ENCODE measurements at places on chromosomes 12 and 14. TPM values are rescaled to one million over a fixed set of nuclear protein-coding genes. Genes with fewer than 3 reads are reported as not detected.

Gene ALDH6A1
- polyA plus RNA-seq, result 10.5 TPM

Gene RNASE1
- polyA plus RNA-seq, result 13.4 TPM

Gene RXYLT1
- polyA plus RNA-seq, result 3.5 TPM

Gene ZNF891
- 1.3 TPM for polyA plus RNA-seq

Gene P2RX2
- 2.2 TPM for polyA plus RNA-seq

Gene AKAP5
- polyA plus RNA-seq, result 0.36 TPM

Gene NTF3
- 1.5 TPM for polyA plus RNA-seq

DNA sequence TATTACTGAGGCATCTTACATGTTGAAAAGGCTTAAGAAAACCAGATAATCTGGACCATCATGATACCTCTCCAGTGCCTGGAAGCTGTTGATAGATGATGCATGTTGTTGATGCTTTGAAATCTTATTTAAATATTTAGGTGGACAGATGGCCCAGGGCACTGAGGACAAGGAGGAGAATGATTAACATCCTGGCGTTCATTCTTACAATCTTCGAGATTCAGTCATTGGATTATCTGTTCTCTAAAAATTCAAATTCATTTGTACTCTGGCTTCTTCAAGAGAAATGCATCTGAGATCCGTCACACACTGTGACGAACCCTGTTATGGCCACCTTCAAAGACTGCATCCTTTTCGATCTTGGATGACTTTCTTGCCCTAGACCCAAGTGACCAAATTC, 121.3 kb upstream of the IGF1 start:
- no peaks in the 10 kb centered on the region for H3K4me1 ChIP-seq
- DNase-seq, result no peak
- no peaks in the 10 kb centered on the region for H3K27me3 ChIP-seq

- H3K27me3 ChIP-seq, result no peaks in the 10 kb centered on the region
- no peak for DNase-seq
- H3K4me1 ChIP-seq, result no peaks in the 10 kb centered on the region
- H3K4me3 ChIP-seq, result no peak overlapping the region
- H3K27ac ChIP-seq, result no peak overlapping the region
- H3K36me3 ChIP-seq, result no peaks in the 10 kb centered on the region
Observed at GRCh38 chr14:32224737-32225377, 21.8 kb upstream of the RNU6-8 start.

- DNase-seq, result no peak
- H3K4me3 ChIP-seq, result no peak overlapping the region
- H3K36me3 ChIP-seq, result no peaks in the 10 kb centered on the region
- no peaks in the 10 kb centered on the region for H3K4me1 ChIP-seq
Observed at GRCh38 chr14:96584907-96585671, 82.9 kb downstream of the PAPOLA start.

GRCh38 chr14:59931237-59931636, 11.3 kb downstream of the LRRC9 start:
- no peaks in the 10 kb centered on the region for H3K36me3 ChIP-seq
- no peak overlapping the region for H3K4me3 ChIP-seq
- no peak overlapping the region for H3K27ac ChIP-seq
- no peak for DNase-seq

- no peaks in the 10 kb centered on the region for H3K4me1 ChIP-seq
- H3K27me3 ChIP-seq, result no peaks in the 10 kb centered on the region
- no peak overlapping the region for H3K4me3 ChIP-seq
- DNase-seq, result no peak
- H3K36me3 ChIP-seq, result no peaks in the 10 kb centered on the region
Observed at GRCh38 chr12:65557438-65558181, 266.7 kb upstream of the HMGA2 start.

DNA sequence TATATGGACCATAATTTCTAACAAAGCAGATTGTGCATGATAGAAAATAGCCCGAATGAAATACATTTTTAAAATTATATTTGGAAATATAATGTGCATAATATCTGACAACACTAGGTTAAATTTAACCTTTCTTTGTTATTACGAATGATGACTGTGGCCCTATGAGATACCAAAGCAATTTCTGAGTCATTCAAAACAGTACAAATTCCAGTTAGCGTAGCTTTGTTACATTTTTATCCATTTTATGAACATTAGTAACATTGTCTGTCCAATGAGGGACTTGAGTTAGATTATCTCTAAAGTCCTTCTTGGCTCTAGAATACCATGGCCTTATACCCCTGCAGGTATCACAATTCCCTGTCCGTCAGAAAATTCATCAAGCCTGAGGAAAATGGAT, 39.0 kb upstream of the REP15 start:
- H3K4me1 ChIP-seq, result no peaks in the 10 kb centered on the region
- no peak overlapping the region for H3K4me3 ChIP-seq
- no peaks in the 10 kb centered on the region for H3K27me3 ChIP-seq
- no peak for DNase-seq
- no peaks in the 10 kb centered on the region for H3K36me3 ChIP-seq

GRCh38 chr12:105321125-105321524, 9.4 kb upstream of the C12orf75 start:
- no peak overlapping the region for H3K4me3 ChIP-seq
- H3K27me3 ChIP-seq, result no peaks in the 10 kb centered on the region
- H3K27ac ChIP-seq, result no peak overlapping the region
- peaks cover 2% of the 10 kb centered on the region for H3K4me1 ChIP-seq
- H3K36me3 ChIP-seq, result no peaks in the 10 kb centered on the region
- no peak for DNase-seq

DNA sequence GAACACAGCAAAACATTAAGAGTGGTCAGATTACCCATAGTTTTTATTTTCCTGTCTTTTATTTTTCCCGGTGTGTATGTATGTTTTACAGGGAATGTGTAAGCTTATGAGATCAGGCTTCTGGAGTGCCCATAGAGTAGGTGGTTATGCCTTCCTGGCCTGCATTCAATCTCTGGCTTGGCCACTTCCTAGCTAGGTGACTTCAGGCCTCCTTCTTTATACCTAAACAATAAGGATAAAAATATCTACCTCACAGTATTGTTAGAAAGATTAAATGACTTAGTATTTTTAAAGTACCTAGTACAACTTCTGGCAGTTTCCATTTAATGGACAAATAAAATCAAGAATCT, 42.4 kb downstream of the ITPR2 start:
- no peak for DNase-seq
- no peaks in the 10 kb centered on the region for H3K27me3 ChIP-seq
- no peak overlapping the region for H3K27ac ChIP-seq
- H3K4me3 ChIP-seq, result no peak overlapping the region
- no peaks in the 10 kb centered on the region for H3K4me1 ChIP-seq
- H3K36me3 ChIP-seq, result no peaks in the 10 kb centered on the region

DNA sequence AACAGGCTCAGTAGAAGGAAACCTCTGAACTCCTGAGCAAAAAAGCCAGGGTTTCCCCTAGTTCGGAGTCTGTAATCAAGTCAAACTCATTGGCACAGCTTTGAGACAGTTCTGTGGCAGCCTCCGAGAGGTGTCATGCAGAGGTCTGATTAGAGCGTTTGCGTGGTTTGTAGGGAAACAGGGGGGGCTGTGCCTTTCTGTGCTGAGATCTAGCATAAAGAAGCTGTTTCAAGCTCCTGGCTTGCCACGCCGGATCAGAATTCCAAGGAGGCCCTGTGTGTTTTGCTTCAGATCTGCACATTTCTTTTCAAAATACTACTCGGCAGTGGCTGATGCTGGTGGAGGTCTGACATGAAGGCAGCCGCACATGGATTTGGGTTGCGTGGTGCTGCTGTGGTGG, 1.7 kb downstream of the CABP1 start:
- H3K27me3 ChIP-seq, result peaks cover 11% of the 10 kb centered on the region
- no peak for DNase-seq
- H3K4me3 ChIP-seq, result peak overlapping the region; percentile 78
- no peaks in the 10 kb centered on the region for H3K4me1 ChIP-seq

GRCh38 chr12:42617622-42618021, 28.1 kb upstream of the PRICKLE1 start:
- H3K27ac ChIP-seq, result no peak overlapping the region
- no peaks in the 10 kb centered on the region for H3K4me1 ChIP-seq
- DNase-seq, result no peak
- H3K27me3 ChIP-seq, result no peaks in the 10 kb centered on the region
- H3K4me3 ChIP-seq, result no peak overlapping the region
- no peaks in the 10 kb centered on the region for H3K36me3 ChIP-seq

GRCh38 chr12:48765753-48766162, 23.1 kb downstream of the ADCY6 start:
- H3K27me3 ChIP-seq, result no peaks in the 10 kb centered on the region
- H3K4me1 ChIP-seq, result peaks cover 13% of the 10 kb centered on the region
- H3K4me3 ChIP-seq, result no peak overlapping the region
- DNase-seq, result no peak
- no peak overlapping the region for H3K27ac ChIP-seq

DNA sequence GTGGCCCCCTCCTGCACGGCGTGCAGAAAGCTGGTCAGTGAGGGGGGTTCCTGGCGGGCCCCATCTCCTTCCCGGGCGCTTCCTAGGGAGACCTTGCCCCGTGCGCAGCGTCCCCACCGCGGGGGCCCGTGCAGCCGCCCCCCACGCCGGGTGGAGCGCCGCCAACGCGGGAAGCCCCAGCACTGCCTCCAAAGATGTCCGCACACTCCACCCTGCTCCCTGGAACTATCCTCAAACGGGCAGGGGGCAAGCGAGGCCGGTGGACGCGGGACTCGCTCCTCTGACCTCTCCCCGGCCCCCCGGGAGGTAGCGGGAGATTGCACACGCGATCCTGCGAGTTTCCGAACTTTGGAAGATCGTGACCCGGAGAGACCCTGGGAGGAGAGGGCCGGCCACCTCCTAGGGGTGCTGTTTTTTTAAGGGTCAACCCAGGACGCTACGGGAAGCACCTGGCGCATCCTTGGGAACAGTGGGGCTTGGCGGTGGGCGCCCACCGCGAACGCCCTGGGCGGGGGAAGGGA, 1.5 kb upstream of the FZD10 start:
- no peak overlapping the region for H3K27ac ChIP-seq
- H3K4me1 ChIP-seq, result peaks cover 38% of the 10 kb centered on the region
- DNase-seq, result no peak
- peak overlapping the region; percentile 43 for H3K4me3 ChIP-seq
- H3K36me3 ChIP-seq, result no peaks in the 10 kb centered on the region

- H3K27me3 ChIP-seq, result peaks cover 49% of the 10 kb centered on the region
- peak; percentile 73 for DNase-seq
- H3K27ac ChIP-seq, result no peak within 1 kb of the TSS
- H3K4me1 ChIP-seq, result peaks cover 41% of the 10 kb centered on the region
Observed at GRCh38 chr14:105474483-105475268, at the start of gene CRIP2. Gene CRIP2, plus strand, starts transcription at chr14:105474821. Its CDS starts 42 bp downstream, at chr14:105474863.

- H3K27ac ChIP-seq, result no peak overlapping the region
- DNase-seq, result no peak
- peaks cover 4% of the 10 kb centered on the region for H3K4me1 ChIP-seq
- H3K36me3 ChIP-seq, result no peaks in the 10 kb centered on the region
- H3K4me3 ChIP-seq, result no peak overlapping the region
Observed at GRCh38 chr12:104694161-104694560, 237.4 kb downstream of the CHST11 start.

Measured in H1 (cell line).